ENCODE measurements at places on chromosomes 2 and 18.

- no peak for DNase-seq
Observed at GRCh38 chr2:169964740-169965139, 137.5 kb downstream of the UBR3 start.

DNA sequence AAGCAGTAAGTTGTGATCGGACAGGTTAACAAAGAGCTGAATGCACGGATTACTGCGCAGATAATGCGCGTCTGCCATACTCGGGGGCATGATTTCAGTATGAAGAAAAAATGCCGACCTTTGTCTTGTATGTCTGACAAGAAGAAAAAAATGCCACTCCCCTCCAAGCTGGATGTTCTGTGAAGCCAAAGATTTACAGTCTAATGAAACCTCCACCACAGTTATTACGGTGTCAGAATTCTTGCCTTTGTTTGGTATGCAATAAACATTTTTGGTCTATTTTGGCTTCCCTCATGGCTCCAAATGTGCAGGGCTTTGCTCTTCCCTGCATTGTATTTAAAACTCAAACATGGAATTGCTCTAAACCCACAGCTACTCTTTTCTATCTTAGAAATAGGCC is 72.2 kb upstream of the THUMPD2 start:
- DNase-seq: no peak

- DNase-seq: peak; percentile 38
Observed at GRCh38 chr18:23231340-23232021, 96.2 kb downstream of the CABLES1 start.

- no peak for DNase-seq
Observed at GRCh38 chr18:35174093-35174731, 66.6 kb upstream of the ZNF397 start.

DNA sequence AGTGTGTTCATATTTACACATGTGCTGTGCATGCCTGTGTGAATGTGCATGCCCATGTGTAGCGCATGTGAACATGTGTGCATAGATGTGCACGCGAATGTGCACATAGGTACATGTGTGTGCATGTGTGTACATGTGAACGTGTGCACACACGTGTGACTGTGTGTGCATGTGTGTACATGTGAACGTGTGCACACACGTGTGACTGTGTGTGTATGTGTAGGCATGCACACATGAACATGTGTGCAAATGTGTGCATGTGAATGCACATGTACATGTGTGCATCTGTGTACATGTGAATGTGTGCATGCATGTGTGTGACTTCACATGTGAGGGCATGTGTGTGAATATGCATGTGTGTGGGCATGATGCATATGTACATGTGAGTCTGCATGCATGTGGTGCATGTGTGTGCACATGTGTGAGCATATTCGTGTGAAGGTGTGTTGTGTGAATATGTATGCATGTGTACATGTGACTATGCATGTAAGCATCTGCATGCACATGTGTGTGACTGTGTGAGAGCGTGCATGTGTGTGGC is 122.4 kb downstream of the PTGR3 start:
- DNase-seq: no peak

- no peak for DNase-seq
Observed at GRCh38 chr18:62999392-62999791, 284.1 kb downstream of the PHLPP1 start.

- no peak for DNase-seq
Observed at GRCh38 chr2:2806711-2807110, 475.6 kb upstream of the MYT1L start.
